Smooth muscle cell of the brain vasculature (primary cell): ENCODE measurements at places on chromosomes 2 and 18.

- DNase-seq = no peak
These were observed 178.0 kb downstream of the RIT2 start for GRCh38 chr18:42937436-42937835.

DNA sequence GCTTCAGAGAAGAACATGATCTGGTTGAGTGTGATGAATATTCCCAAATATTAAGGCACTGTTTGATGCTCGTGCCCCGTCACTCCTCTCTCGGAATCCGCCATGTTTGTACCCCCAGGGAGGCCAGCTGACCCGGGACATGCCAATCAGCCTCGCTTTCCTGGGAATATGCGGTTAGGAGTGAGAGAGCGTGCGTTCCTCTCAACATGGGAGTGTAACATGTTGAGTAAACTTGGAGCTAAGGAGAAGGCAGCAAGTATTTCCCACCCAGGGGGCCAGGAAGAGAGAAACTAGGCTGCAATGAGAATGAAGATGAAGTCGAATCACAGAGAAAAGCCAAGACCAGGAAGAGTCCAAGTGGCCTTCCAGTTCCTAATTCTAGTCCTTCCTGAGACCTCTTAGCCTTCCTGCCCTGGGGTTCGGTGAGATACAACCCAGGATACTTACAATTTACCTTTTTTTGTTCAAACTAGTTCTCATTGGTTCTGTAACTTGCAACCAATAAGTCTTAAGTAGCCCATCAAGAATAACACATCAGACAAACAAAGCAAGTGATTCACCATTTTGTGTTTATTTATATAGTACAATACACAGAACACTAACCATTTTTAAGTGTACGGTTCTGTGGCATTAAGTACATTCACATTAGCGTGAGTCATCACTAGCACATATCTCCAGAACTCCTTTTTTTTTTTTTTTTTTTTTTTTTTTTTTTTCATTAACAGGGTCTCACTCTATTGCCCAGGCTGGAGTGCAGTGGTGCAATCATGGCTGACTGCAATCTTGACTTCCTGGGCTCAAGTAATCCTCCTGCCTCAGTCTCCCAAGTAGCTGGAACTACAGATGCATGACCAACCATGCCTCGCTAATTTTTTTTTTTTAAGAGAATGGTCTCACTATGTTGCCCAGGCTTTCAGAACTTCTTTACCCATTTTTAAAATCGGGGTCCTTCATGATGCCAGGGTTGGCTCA, 36.4 kb upstream of the SLC1A4 start:
- peak; percentile 74 for DNase-seq

- DNase-seq = no peak
These were observed 96.7 kb downstream of the GAREM1 start for GRCh38 chr18:32373995-32374394.

- no peak for DNase-seq
These were observed 17.6 kb upstream of the ZAP70 start for GRCh38 chr2:97695744-97696143.

- no peak for DNase-seq
These were observed 85.0 kb downstream of the PTH2R start for GRCh38 chr2:208491641-208492040.
